Mesenteric fat pad (tissue), 1 donor: ENCODE measurements at places on chromosomes 4 and X.

GRCh38 chr4:137774501-137774900 lies 242.2 kb upstream of the PCDH18 start:
- no peak for DNase-seq

DNA sequence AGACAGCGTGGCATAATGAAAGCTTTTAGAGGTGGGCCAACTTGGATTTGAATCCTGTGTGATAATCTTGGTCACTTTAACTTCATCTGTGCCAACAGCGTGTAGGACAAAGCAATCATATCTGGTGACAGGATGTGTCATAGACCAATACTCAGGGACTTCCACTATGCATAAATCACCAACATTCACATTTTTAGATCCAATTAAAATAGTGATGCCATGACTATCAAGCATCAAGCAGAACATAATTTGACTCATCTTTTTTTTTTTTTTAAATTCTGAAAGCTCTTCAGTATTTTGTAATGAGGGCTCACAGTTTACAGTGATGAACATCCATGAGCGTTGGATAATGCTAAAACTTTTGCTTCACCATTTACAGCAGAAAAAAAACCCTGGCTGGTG lies 27.3 kb upstream of the RAPGEF2 start:
- no peak for DNase-seq

GRCh38 chr4:106594291-106594952 lies 225.8 kb upstream of the GIMD1 start:
- DNase-seq, result no peak

DNA sequence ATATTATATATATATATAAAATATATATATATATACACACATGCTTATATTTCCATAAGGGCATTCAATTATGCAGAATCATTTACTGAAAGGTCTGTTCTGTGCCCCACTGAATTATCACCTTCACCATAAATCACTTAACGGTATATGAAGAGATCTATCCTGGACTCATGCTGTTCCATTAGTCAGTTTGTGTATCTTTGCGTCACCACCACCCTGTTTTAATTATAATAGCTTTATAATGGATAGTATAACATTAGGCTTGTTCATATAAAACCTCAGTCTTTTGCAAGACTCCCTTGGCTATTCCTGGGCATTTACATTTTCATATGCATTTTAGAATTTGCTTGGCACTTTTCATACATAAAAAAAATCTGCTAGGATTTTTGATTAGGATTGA lies 19.1 kb downstream of the WDR17 start:
- DNase-seq, result no peak

- no peak for DNase-seq
These were observed 126.3 kb downstream of the GPAT3 start for GRCh38 chr4:83662204-83662603.

GRCh38 chrX:120725874-120726273 lies 96.0 kb upstream of the C1GALT1C1 start:
- no peak for DNase-seq

- DNase-seq, result no peak
These were observed 127.1 kb downstream of the SHROOM3 start for GRCh38 chr4:76562161-76562560.

GRCh38 chrX:14802943-14803710 lies 69.7 kb downstream of the FANCB start:
- DNase-seq, result no peak

DNA sequence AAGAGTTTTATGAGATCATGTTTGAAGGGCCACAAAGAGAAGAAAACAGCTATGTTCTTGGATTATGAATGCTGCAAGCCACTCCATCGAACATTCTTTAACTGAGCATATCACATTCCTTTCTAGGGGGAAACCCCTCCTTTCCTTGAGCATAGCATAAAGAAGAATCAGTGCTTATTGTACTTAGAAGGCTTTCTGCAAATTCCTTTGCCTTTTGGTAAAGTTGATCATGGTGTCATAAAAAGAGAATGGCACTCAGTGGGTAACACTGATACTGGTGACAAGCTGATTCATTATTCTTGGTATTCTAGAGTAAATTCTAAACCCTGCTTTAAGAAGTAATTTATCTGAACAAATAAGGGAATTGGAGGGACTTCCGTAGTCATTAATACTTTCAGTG lies 88.5 kb upstream of the GPR34 start:
- DNase-seq, result no peak

GRCh38 chr4:152075253-152075928 lies 314.6 kb upstream of the GATB start:
- no peak for DNase-seq

GRCh38 chr4:157075401-157075800 lies 549 bp upstream of the GLRB start:
- no peak for DNase-seq

DNA sequence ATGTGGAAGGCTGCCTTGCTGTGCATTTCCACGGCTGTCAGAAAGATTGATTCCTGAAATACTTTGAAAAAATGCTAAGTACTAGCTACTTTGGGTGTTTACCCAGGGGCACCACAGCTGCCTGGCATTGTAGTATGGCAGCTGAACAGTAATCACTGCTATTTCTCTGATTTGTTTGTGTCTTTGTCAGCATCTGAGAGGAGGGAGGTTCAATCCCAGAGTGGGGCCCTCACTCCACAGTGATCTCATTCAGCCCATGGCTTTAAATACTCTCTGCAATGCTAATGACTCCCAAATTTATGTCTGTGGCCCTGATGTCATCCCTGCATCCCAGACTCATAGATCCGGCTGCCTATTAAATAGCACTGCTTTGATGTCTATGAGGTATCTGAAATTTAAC lies 575.3 kb upstream of the MAGEB2 start:
- no peak for DNase-seq

DNA sequence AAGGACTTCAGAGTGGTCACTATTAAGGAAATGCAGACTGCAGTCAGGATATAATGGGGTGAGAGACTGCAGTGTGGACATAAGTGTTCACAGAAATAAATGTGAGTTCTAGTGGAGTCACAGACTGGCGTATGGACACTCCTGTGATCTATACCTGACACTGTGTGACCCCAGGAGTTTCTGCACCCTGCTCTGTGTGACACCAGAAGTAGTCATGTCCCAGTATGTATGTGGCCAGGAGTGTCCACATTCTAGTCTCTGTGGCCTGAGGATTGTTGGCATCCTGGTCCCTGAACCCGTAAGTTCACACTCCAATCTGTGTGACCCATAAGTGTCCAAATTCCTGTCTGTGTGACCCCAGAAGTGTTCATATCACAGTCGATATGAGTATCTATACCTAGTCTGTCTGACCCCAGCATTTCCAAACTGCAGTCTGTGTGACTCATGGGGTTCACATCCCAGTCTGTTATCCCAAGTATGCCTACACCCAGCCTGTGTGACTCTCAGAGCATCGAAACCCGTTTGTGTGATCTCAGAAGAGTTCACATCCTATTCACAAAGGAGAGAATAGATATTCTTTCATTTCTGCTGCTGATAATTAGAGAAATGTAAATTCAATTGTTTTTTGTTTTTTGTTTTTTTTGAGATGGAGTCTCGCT lies 16.3 kb downstream of the WDR13 start:
- DNase-seq, result peak; percentile 5

DNA sequence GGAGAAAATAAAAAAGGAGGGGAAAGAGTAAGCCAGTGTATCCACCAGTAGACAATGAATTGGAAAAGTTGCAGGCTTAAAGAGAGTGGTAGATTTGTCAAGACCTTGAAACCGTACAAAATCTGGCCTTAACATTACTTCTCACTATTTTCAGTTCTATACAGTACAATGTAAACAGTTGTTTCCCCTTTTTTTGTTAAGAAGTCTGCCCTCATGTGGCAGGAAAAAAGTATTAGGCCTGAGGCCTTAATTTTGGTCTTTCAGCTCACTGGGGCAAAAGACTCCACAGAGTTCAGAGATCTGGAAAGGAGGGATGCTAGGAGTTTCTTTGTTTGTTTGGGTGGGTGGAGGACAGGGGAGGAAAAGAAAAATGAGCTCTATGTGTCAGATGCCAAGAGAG lies 92.8 kb upstream of the CCDC160 start:
- DNase-seq, result no peak

DNA sequence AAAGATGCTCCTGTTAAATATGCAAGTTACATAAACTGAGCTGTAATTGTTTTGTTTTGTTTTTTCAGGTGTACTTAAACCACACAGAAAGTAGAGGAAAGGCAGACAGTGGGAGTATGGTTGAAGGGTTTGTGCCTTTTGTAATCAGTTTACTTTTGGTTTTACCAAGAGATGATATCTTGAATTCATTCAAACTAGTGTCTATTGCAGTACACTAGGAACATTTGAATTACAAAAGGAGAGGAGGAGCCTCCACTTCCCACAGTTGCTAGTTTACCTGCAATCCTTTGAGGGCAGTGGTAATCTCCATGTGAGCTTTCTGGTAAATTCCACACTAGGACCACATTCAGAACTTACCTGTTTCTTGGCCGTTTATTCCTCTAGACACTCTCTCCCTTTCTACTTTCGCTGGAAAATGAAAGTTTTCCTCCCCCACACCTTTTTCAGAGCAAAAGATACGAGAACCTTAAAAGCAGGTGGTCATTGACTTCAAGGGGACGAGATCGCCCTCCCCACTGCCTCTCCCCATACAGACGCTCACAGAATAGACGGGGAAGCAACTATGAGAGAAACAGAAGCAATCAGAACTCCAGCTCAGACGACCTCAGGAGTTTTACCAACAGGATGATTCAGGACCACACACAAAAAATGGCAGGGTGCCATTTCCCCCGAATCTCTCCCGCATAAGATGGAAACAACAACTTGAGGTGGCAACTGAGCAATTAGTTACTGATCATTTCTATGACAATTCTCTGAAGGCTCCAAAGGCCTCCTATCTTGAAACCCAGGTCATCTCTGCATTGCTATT lies 3.3 kb downstream of the RBM47 start:
- DNase-seq, result no peak

DNA sequence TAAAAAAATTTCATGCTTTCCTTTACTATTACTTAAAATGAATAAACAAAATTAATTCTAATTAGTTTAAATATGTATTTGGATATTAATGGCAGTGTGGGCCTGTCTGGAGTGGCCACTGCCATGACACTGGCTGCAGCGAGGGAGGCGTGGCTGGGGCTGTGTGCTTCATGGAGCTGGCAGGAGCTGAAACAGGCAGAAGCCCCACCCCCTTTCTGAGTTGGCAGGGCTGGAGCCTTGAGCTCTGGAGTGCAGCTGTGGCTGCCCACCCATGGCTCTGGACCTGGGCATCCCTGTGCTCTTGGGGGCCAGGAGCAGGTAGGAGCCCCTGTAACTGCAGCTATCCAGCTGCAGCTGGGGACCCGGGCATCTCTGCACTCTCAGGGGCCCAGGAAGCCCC lies 8.2 kb upstream of the HSD17B11 start:
- no peak for DNase-seq

DNA sequence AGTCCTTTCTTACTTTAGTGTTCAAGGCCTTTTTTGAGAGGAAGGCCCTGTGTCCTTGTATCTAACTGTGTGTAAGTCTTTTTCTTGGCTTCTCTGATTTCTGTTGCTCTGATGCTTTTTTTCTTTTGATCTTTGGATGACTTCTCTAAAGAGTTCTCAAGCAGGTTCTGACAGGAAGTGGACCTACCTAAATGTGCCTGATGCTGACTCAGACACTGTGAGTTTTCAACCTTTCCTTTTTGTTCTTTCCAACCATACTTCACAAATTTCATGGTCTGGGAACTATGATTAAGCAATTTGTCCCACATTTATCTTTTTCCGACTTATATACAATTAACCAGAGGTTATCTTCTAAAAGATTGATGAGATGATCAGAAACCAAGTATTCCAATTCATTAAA lies 96.5 kb downstream of the SYTL5 start:
- no peak for DNase-seq

GRCh38 chrX:786441-786881 lies 155.9 kb downstream of the SHOX start:
- peak; percentile 16 for DNase-seq

DNA sequence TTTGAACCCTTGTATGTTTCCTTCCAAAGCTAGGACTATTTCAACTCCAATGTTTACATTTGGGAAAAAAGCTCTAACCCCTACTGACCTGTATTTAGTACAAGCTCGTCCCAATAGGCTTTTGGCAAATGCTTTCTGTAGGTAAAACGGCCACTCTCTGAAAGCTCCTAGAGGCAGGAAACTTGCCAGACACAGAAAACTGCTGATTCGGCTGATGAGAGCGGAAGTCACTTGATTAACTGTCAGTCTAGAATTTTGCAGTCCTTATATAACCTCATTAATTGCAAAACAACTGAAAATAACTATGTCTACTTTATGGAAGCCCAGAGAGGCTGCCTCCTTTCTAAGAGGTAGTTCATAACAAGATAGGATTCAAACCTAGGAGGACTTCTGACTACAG lies 108.1 kb downstream of the TSPAN7 start:
- DNase-seq, result no peak

DNA sequence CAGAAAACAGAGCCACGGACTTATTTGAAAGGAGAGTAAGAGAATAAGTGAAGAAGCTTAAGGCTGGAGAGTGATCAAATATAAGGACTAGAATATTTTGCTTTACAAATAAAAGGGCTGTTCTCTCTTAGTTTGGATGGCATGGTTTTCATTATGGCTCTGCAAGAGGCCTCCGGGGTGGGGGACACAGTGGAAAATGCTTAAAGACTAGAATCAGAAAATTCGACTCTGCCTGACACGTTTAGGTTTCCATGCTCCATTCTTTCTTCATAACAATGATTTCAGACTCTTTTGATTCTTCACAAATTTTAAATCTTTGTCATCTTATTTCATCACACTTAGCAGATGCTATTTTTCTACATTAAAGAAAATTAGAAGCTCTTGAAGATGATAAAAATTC lies 632.4 kb upstream of the BOD1L1 start:
- no peak for DNase-seq

GRCh38 chrX:132118358-132118757 lies 9.5 kb downstream of the FRMD7 start:
- no peak for DNase-seq

- no peak for DNase-seq
These were observed 30.7 kb upstream of the PROM1 start for GRCh38 chr4:16114546-16114945.

- no peak for DNase-seq
These were observed 41.1 kb upstream of the HS3ST1 start for GRCh38 chr4:11469650-11470437.

DNA sequence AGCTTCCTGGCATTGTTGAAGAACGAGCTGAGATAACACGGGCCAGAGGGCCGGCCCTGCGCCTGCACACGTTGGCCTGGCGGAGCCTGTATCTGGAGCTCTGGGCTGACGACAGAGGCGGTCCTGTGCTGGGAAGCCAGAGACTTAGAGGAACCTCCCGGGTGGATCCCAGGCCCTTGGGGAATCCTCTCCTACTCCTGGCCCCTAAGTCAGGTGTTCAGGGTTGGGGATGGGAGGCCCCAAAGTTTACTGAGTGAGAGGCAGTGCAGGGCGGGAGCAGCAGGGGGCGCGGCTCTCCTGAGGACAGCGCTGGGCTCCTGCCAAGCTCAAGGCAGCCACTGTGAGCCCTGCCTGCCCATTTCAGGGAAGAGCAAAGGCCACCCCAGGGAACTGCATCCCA lies 2.5 kb upstream of the HTRA3 start:
- DNase-seq, result no peak

GRCh38 chr4:15968551-15969300 lies 5.8 kb upstream of the FGFBP2 start:
- no peak for DNase-seq
